ENCODE measurements at places on chromosomes 7 and 10.
A peak's percentile ranks its signal among the peaks of the same experiment; 100 is the strongest.

DNA sequence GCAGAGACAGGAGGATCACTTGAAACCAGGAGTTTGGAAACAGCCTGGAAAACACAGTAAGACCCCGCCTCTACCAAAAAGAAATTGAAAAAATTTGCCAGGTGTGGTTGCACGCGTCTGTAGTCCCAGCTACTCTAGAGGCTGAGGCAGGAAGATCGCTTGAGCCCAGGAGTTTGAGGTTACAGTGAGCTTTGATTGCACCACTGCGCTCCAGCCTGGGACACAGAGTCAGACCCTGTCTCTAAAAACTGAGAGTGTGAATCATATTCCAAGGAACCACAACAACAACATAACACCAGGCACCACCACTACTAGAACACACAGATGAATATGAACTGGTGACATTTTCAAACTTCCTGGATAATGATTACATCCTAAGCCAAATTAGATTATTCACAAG, 324.2 kb downstream of the CALN1 start:
- peak; percentile 40 for DNase-seq

GRCh38 chr7:8015100-8015745, 46.6 kb downstream of the GLCCI1 start:
- no peak for DNase-seq

DNA sequence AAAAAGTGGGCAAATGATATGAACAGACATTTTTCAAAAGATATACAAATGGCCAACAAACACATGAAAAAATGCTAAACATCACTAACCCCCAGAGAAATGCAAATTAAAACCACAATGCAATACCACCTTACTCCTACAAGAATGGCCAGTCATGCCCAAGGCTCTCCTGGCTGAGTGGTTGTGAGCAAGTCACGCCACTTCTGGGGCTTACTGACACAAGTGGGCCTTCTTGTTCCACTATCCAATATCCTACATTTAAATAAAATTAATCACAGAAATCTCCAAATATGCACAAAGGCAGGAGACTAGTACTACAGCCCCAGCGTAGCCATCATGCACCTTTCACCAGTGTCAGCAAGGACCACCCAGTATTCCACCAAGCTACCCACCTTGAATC, 181.9 kb downstream of the TNS3 start:
- no peak for DNase-seq

GRCh38 chr7:151082141-151083070, 887 bp downstream of the TMUB1 start:
- DNase-seq, result no peak

DNA sequence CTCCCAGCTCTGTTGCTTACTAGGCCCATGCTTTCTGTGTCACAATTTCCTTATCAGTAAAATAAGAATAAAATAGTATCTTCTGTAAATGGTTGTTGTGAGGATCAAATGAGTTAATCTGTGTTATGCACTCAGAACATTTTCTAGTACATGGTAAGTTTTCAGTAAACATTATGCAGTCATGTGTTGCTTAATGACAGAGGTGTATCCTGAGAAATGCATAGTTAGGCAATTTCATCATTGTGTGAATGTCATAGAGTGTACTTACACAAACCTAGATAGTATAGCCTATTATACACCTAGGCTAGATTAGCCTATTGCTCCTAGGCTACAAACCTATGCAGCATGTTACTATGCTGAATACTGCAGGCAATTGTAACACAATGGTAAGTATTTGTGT, 4.4 kb downstream of the PTTG1IP2 start:
- no peak for DNase-seq

- no peak for DNase-seq
These were observed 262.2 kb downstream of the GLRX3 start for GRCh38 chr10:130398090-130398994.

- DNase-seq, result no peak
These were observed 239.9 kb upstream of the KCND2 start for GRCh38 chr7:120033114-120033513.

DNA sequence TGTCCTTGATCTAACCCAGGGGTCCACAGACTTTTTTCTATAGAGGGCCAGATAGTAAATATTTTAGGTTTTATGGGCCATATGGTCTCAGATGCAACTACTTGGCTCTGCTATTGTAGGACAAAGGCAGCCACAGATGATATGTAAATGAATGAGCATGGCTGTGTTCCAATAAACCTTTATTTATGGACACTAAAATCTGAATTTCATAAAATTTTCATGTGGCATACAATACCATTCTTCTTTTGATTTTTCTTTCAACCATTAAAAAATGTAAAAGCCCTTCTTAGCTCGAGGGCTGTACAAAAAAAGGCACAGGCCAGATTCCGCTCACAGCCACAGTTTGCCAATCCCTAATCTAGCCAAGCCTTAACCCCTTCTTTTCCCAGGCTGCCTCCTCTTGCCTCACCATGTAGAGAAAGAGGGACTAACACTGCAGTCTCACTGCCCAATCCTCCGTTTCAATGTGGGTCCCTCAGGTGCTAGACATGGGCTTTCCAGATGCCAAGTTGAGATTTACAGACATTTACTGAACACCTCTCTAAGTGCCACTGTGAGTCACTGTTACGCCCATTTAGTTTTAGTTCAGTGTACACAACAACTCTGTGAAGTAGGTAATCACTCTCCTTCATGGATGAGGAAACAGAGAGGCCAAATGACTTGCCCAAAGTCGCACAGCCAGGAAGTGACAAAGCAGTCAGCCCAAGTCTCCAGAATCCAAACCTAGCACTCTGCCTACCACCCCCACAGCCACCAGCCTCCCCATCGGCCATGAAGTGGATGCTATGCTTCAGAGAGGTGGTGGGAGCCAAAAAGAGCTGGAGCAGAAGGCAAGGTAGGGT, 132.6 kb upstream of the PDLIM1 start:
- no peak for DNase-seq

DNA sequence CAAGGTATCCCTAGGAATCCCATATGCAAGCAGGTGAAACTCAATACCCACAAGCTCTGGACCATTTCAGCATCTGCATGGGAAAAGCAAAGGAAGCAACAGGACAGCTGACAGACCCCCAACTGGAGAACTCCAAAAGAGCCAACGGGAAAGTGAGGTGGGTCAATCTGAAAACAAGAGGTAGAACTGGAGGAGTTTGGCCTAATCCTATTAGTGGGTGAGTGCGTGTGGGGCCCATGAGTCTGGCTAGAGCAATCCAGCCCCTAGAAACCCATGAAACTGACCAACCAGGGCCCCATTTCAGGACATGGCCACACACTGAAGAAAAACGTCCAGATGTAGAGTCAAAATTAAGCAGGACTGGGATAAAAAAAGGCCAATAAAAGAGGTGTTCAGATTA, 26.6 kb upstream of the WNT8B start:
- no peak for DNase-seq

DNA sequence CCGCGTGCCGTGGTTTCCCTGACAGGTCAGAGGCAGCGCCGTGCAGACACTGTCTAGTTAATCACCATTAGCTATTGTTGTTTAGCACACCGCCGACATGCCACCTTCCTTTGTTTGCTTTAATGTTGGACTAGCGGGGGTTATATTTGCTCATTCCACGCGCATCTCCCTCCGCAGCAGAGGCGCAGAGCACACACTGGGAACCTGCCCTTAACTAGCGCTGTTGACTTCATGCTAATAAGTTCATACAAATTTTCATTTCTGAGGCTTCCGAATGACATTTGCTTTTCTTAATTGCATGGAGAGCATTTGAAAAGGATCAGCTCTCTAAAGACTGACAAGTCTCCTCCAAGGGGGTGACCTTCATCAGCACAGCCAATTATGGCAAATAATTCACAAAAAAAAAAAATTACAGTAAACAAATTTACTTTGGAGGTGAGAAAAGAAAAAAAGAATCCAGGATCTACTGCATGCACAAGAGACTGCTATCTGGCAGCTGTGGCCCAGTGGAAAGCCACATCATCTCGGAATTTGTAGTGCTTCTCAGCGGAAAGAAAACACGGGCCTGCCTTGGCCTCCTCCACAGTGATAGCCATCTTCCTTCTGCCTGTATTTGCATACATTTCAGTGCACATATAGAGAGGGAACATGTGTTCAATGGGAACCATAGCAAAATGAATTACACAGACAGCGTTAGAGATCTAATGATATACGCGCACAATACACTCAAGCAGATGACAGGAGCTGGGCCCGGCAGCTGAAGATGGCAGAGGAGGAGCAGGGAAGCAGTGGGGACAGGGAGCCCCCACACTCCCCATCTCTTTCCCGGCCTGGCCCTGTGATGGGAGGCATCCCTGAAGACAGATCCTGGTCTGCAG, 94.2 kb downstream of the EBF3 start:
- DNase-seq, result no peak

DNA sequence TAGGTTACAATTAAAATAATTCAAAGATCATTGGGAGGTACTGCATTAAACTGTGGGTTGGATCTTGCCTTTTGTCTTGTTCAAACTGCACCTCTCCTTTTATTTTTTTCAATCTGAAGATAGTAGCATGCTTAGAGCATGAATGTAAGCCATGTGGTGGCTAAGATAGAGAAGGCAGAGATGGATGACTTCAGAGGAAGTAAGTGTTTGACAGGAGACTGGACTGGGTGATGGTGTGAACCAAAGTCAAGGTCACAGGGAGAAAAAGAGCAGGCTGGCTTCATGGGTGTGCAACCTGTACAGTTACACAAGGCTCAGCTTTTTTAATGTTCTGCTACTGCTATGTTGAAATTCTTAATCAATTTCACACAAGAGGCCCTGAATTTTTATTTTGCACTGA, 85.6 kb downstream of the ZEB1 start:
- DNase-seq, result no peak

GRCh38 chr7:29596593-29597178, 33.1 kb downstream of the PRR15 start:
- no peak for DNase-seq

DNA sequence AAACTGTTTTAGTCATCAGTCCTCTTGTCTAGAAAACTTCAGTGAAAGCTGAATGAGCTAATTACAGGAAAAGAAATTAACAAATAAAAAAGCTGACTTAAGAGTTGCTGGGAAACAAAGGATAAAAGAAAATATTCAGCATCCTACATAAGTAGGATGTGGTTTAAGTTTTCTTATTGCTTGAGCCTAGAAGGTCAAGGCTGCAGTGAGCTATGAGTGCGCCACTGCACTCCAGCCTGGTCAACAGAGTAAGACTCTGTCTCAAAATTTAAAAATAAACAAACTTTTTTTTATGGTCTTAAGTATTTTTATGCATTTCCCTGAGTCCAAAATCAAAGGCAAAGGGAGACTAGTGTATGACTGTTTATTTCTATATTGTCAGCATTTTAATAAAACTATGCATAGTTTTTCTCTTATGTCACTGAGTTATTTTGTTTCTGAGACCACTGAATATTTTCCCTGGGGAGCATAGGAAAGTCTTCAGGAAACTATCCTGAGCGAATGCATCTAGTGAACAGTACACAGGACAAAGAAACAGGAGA, 40.0 kb upstream of the LRRN3 start:
- DNase-seq, result no peak

GRCh38 chr10:125055446-125055845, 104.9 kb downstream of the CTBP2 start:
- no peak for DNase-seq

DNA sequence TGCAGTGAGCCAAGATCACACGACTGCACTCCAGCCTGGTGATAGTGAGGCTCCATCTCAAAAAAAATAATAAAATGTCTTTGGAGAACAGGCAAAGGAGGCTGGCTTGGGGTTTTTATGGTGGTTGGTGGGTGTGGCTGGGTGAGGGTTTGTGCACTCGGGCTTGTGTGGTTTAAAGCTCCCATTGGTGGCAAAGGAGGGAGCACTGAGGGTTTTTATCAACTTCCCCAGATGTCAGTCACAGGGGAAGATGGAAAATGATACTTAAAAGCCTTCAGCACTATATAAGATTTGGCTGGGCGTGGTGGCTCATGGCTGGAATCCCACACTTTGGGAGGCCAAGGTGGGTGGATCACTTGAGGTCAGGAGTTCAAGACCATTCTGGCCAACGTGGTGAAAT, 16.3 kb upstream of the RNF216 start:
- no peak for DNase-seq

DNA sequence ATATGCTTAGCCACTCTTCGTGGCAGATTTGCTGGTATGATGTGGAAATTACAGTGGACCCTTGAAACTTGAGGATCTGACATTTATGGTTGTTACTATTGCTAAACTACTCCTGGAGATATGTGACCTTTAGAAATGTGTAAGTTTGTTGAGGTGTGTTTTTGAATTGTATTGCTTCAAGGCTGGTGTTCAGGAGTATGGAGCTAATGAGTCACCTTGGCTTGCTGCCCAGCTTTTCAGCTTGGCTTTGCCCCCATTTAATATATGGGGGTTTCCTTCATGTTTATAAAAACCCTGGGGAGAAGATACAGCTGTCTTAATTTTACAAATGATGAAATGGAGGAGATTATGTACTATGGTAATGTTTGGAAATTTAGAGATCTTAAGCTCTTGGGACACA, 11.6 kb downstream of the HBP1 start:
- DNase-seq, result no peak

Data from lower leg skin (tissue), 4 donors.